ENCODE measurements at places on chromosomes 11 and 22.

GRCh38 chr11:117979481-117980211, 6.5 kb upstream of the IL10RA start:
- peak; percentile 71 for ATAC-seq

DNA sequence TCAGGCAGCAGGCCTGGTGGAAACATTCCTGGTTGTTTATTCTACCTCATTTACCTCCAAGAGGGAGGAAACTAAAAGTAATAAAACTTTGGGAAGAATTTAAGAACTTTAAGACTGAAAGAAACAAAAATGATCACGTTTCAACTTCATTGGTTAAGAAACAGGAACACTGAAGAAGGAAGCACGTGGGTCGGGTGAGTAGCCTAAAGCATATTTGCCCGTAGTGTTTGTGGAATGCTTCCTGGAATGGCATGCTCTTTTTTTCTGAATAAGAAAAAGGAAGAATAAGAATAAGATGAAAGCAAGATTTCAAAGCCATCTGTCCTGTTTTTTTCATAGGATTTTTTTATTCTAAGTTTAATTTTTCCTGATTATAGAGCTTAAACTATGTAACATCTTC, 83.1 kb downstream of the WNT11 start:
- ATAC-seq: no peak

DNA sequence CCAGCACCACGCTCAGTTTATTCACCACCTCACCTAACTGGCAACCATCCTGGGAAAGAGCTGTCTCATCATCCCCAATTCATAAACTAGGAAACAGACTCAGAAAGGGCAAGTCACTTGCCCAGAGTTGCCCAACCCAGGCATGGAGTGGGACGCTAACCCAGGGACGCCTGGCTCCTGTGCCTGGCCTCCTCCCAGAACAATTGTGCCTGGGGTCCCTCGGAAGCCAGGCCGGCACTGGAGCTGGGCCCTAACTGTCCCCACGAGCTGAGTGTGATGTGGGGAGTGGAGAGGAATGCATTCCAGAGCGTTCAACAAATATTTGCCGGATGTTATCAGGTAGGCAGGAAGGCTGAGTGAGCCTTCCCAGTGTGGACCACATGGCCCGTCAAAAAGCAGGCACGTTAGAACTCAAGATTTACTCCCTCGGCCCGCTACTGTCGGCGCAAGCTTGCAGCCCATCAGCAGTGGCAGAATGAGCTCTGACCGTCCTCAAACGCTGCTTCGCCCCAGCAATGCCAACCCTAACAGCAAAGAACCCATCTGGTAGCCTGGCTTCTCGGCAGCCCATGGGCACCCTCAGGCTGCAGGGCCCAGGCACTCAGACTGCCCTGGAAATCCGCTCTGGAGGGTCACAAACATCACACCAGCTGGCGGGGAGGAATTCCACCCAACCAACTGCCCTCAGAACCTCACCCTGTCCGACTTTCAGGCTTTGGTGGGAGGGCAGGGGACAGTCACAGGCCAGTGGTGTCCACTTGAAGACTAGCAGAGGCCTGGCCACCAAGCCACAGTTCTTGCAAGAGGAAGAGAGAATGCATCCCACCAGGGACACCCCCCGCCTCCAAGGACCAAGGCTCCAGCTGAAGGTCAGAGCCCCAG, 35.6 kb downstream of the MYH9 start:
- no peak for ATAC-seq

DNA sequence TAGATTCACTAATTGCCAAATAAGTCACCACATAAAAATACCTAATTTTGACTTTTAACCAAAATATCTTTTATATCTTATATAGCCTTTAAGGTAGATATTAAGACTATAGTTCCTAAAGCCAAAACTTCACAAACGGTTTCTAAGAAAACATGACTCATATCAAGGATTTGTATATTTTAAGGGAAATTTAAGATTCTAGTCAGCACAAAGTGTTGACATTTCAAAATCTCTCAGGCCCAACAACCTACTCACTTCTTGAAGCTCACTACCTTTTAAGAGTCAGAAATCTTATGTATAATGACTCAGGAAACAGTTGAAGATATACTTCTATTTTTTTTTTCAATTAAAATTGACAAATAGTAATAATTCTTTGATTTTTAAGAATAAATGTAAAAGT, 221.9 kb downstream of the SBF2 start:
- no peak for ATAC-seq

DNA sequence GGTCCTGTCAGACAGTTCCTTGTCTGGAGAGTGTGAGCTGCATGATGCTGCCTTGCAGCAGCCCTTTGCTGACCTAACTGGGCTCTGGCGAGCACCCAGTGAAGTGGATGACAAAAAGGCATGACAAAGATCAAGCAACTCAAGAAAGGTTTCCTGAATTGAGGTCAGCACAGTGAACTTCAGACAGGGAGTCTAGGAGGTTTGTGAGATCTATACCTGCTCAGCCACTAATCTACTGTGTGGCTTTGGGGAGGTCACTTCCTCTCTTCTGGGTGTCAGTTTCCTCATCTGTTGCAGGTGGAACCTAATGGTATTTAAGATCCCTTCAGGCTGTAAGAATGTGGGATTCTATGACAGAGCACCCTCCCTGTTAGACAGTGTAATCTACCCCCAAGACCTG, 213.9 kb upstream of the NARS2 start:
- ATAC-seq: no peak

DNA sequence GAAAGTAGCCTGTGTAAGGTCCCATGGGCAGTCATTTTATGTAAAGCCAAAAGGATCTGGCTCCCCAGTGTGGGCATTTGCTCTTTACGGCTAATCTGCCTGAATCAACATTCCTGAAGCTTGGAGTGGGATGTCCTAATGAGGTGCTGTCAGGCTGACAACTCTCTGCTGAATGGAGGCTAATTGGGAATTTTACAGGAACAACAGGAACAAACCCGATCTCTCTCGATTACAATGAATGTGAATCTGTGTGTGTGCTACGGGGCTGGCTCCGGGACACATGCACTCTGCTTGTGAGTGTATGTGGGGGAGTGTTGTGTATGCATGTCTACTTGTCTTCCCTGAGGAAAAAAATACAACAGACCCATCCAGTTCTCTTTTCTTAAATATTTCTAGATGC, 415.2 kb downstream of the TENM4 start:
- ATAC-seq: no peak

Measured in activated CD4-positive, CD25-positive, alpha-beta regulatory T cell treated with anti-CD3 and anti-CD28 coated beads, Interleukin-2, amount 50 U/mL, for 24 hours (primary cell).